SIG-M5 (cell line): ENCODE measurements at places on chromosomes 1 and 21.

DNA sequence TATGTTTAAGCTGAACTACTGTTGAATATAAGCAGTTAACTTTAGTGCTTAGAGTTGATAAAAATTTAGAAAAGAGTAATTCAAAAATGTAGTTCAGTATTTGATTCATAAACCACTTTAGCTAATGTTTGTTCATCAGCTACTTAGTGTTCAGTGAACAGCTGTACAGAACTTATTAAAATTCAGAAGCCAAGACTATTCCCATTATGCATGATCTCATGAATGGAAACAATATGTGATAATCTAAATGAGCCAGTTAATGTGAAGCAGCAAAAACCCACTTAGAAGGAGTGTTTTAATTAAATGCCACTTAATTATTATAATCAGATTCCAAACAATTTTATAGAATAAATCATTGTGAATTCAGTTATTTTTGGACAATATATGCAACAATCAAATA, 92.9 kb upstream of the NEGR1 start:
- no peak for DNase-seq

DNA sequence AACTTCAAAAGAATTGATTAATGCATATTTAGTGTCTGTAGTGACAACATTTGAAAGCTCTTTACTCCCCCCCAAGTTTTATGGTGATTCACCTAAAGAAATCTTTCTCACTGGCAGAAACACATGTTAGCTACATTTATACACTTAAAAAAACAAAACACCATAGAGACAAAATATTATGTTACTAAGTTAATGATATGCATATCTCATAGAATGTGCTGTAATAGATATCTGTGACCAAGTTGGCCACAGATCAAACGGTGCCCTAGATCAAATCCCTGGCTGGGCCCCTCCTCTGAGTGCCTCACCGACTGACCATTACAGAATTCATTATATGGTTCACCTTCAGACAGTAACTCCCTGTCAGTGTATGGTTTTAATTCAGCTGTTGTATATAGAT, 322.1 kb upstream of the LYPLAL1 start:
- DNase-seq: no peak

- DNase-seq: no peak
Observed at GRCh38 chr1:228986093-228986904, 251.0 kb downstream of the RHOU start.

DNA sequence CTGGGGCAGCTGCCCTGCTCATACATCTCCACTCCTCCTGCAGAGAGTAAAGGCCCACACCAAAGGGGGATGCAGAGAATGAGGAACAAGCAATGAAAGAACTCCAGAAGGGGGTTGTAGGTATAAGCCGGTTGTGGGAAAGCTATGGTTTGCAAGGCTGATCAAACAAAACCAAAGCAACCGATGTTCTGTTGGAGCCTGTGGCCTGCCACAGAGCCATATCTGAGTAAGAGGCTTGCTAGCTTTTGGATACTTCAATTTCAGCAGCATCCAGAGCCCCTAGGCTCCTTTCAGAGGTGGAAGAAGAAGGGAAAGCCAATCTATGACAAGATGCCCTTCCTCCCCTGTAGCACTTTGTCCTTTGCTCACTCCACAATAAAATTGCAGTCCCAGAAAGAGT, 163.2 kb downstream of the RRAGC start:
- DNase-seq: no peak

GRCh38 chr1:172149346-172149745, 271.1 kb upstream of the C1orf105 start:
- DNase-seq: no peak

- no peak for DNase-seq
Observed at GRCh38 chr1:155961937-155962336, 16.4 kb downstream of the ARHGEF2 start.

GRCh38 chr1:205630651-205631009, 1.2 kb downstream of the ELK4 start:
- DNase-seq: no peak

DNA sequence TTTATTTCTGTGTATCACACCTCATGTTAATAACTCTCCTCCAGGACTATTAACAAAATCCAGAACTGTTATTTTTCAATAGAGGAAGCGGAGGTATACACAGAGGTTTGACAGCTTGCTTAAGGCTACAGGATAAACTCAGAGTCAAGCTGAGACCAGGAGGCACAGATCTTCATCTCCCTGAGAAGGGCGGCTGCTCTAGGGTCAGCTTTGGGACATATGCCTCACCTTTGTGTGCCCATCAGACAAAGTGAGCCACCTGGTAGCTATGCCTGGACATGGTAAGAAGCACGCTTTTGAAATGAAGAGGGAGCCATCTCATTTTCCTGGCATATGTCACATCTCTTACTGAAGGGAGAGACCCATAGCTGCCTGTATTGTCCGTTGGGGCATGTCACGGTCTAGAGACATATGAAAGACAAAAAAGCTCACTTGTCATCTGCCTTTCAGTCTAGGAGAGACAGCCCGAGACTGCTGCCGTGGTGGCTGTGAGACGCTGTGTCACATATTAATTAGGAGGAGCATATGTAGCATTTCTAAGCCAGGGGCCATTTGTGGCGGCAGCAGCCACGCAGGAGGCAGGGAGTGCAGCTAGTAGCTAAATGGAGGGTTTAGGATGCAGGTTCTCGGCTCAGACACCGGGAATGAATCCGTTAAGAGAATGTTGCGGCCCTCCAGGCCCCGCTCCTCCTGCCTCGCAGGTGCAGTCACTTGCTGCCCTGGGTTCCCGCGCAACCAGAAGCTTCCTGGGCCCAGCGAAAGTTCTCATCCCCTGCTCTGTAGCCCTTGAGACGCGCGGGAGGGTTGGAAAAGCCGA, 161.3 kb upstream of the C1orf21 start:
- no peak for DNase-seq

DNA sequence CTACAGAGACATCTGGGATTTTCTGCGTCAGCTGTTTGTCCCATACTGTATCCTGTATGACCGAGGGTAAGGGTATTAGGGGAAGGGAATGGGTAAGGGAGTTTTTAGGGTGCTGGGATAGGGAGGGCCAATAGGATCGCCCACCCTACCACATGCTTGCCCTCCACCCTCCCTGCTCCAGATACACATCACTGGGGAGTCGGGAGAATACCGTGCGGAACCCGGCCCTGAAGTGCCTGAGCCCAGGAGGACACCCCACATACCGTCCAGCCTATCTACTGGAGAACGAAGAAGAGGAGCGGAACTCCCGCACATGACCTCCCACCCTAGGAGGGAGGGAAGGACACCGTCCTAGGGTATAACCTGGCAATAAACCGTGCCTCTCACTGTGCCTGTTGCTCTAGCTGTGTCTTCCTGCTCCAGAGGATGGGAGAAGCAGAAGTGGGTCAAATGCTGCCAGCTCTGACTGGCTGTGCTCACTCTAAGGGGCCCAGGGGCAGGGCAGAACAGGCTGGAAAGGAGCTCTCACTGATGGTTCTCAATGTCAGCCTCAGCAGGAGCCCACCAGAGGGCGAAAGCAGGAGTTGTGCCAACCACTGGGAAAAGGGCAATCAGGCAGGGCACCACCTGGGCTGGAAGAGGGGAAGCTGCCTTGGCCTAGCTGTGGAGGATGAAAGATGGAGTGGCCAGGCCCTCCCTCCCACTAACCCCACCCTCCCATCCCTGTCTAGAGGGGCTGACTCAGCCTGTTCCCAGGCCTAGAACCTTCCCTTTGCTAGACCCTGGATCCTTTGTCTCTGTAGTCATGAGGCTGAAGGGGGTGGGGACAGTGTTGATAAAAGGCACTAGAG, 440 bp upstream of the LENEP start:
- DNase-seq: no peak

DNA sequence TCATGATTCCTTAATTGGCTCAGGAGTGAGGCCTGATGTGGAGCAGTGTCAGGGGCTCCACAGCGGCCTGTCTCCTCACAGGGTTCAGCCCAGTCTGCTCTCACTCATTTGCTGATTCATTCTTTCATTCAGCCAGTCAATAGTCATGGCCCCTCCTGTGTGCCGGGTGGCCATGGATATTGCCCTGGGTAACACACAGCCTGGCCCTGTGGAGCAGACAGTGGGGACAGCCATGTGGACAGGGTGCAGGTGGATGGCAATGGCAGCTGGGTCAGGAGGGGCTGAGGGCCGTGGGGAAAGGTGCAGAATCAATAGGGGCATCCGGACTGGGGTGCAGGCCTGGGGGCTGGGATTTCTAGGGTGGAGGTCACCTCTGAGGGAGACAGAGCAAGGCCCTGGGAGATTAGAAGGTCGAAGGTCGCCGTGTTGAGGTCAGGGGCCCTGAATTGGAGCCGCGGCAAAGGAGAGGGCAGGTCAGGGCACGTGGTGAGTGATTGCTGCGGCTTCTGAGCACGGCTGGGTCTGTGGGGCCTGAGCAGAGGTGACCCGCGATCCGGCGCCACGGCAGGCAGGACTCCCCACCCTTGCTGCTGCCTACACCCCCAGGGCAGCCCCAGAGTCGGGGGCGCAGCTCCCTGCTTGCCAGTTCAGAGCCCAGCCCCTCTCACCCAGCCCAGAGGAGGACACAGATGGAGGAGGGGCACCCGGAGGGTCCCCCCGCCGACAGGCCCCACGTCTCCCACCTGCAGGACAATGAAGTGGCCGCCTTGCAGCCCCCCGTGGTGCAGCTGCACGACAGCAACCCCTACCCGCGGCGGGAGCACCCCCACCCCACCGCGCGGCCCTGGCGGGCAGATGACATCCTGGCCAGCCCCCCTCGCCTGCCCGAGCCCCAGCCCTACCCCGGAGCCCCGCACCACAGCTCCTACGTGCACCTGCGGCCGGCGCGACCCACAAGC, 33.4 kb downstream of the SLC19A1 start:
- DNase-seq: no peak

DNA sequence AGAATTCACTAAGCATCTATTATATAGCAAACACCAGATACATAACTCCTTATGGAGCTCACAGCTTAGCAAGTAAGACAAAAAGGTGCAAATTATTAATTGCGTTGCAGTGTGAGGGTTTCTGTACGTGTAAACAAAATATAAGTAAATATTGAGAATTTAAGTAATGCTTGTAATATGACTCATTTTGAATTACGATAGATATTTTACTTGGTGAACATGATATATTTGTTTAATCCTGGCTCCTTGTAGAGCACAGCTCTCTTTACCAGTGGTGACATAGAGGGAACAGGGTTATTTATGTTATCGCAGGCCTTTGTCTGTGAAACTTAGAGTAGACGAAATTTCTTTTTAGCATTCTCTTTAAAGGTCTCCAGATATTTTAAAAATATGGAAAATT, 36.4 kb downstream of the LYPLAL1 start:
- no peak for DNase-seq

DNA sequence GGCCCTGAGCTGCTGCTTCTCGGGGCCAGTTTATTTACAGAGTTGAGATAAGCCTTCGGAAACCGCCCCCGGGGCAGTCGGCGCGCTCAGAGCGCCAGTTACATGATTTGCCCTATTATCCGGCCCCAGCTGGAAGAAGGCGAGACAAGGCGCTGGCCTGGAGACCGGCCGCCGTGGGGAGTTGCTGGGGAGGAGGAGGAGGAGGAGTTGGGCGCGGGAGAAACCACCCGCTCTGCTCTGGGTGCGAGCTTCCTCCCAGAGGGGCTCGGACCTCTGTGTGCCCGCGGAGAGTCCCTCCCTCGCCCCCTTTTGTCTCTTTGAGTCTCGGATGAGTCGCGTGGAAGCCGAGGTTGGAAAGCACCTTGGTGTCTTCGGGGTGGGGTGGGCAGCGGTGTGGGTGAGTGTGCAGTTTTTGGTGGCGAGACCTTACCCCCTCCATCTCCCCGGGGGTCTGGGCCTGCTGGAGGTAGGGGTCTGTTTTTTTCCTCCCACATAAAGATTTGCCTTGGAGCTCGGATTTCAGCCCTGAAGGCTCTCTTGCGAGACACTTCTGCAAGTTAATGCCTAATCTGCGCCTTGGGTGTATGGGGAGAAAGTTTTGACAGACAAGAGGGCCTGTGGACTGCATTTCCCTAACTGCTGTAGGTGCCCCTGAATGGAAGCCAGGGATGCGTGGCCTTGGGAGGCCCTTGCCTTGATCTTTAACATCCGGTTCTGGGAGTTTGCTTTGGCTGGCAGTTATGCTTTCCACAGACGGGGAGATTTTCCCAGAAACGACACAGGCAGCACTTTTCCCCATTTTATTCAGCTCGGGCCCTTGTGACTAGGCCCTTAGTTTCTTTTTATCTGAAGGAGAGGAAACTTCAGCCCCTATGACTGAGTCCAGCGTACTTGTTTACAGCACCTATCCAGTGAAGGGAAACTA, 80.0 kb downstream of the NDUFS5 start:
- DNase-seq: no peak

DNA sequence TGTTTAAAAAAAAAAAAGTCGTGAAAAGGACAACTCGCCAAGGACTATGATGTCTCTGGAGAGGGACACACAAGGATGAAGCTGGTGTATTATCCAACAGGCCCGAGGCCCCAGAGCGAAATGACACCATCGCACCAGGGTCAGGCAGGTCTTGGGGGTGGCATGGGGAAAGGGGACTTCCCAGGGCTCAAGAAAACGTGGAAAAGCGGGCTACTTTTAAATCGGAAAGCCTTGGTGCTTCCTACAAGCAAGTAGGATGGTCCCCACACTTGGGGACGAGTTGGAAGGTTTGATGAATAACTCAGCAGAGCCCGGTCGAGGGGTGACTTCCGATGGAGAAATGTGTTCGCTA, 505 bp upstream of the GNPAT start:
- DNase-seq: no peak

GRCh38 chr1:93771843-93772242, 90.2 kb upstream of the BCAR3 start:
- DNase-seq: no peak

- no peak for DNase-seq
Observed at GRCh38 chr21:32991361-32991760, 34.4 kb upstream of the OLIG2 start.

DNA sequence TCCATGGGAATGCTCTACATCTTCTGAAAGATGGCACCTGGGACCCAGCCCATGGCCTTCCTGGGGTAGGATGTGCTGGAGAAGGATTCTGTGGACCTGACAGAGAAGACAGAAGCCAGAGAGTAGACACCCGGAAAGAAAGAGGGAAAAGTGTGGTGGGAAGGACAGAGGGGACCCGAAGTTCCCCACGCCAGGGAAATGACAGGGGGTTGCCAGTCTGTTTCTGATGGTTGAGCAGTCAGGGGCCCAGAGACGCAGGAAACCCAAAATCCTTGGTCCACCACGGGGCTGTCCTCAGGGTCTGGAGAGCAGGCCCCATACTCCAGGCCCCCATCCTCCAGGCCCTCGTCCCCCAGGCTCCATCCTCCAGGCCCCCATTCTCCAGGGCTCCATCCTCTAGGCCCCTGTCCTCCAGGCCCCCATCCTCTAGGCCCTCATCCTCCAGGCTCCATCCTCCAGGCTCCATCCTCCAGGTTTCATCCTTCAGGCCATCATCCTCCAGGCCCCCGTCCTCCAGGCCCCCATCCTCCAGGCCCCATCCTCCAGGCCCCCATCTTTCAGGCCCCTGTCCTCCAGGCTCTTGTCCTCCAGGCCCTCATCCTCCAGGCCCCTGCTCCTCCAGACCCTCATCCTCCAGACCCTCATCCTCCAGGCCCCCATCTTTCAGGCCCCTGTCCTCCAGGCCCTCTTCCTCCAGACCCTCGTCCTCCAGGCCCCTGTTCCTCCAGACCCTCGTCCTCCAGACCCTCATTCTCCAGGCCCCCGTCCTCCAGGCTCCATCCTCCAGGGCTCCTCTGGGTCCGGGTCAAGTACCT, 1.0 kb upstream of the TFF2 start:
- no peak for DNase-seq
